ENCODE measurements at places on chromosomes 6 and 20. TPM values are rescaled to one million over a fixed set of nuclear protein-coding genes. Genes with fewer than 3 reads are reported as not detected.

- DNase-seq = no peak
These were observed 2.8 kb upstream of the GINM1 start for GRCh38 chr6:149563203-149563927.

The ZSCAN31 gene
- 1.8 TPM for total RNA-seq

The METTL24 gene
- not detected for total RNA-seq

GRCh38 chr6:140434761-140435160, 1060.3 kb upstream of the CITED2 start:
- no peak for DNase-seq

DNA sequence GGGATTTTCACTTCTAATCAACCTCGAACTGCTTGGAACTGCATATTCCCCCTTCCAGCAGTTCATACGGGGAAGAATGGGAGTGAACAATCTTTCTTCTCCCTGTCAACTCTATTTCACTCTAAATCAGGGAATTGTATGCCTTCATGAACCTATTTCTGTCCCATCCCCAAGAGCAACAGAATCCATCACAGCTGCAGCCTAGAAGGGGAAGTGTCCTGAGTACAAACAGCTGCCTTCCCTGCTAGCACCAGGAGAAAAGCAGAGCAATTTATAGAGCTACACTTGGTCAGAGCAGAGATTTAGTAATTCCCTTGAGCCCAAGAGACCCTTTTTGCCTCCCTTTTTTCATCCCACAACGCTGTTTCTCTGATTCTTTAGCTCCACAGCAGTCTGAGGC, 208.4 kb downstream of the ADGRG6 start:
- no peak for DNase-seq

The GLP1R gene
- 0.70 TPM for total RNA-seq

DNA sequence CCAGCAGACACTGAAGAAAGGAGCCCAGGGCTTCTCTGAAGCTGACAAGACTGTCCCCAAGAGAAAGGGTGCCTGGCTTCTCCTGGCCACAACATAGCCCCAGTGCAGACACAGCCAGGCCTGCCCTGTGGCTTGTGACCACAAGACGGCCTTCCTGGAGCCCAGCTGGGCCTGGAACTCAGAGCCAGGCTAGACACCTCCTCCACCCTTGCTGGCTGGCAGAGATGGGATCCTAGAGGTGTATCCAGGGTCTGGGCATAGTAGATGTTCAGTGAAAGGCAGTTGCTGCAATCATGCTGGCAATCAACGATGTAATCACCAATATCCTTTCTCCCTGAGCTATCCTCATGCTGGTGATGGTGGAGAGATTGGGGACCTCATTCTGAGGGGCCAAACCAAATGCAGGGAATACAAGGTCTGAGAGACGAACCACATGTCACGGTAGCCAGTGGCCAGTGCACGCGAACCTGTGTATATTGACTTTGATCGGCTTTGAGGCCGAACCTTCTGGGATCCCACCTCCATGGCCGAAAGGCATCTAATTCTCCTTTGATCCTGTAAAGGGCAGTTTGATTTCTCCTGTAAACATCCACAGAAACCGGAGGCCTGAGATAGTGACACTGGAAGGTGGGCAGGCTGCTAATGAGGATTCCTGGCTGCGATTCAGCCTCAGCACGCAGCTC, 115.2 kb downstream of the PSMB1 start:
- no peak for DNase-seq

The SEL1L2 gene
- not detected for total RNA-seq

DNA sequence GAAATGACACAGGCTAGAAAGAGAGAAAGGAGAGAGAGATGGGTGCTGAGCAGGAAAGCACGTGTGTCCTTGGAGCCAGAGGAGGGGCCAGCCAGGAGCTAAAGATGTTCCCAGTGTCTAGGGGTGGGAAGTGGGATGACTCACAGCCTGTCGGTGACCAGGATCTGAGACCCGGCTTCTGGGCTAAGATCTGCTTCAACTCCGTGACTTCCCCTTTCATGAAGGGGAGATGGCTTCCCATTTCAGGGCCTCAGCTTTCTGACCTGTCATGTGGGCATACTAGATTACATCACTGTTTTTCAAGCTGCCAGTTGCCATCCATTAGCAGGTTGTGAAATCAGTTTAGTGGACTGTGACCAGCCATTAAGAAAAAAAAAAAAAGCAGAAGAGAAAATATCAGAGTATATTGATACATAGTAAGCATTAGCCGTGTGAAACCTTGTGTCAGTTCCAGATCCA, 5.4 kb downstream of the TGM3 start:
- DNase-seq = no peak

The OR2B6 gene
- not detected for total RNA-seq

The HSPA12B gene
- not detected for total RNA-seq

DNA sequence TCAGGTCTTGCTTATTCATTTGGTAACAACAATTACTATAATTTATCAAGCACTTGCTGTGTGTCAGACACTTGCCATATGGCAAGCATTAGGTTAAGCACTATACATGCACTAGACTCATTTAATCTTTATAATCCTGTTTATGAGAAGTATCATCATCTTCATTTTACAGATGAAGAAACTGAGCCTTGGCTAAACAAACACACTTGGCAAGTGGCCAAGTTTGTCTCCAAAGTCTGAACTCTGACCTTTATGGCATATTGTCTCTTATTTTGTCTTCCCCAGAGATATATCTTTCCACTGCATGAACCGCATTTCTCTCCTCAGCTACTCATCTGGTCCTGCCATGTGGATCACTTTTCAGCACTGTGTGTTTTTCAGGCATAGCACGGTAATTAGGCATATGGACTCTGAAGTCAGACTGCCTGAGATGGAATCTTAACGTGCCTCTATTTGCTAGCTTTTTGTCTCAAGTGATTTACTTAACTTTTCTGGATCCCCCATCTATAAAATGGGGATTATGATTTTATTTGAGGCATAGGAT, 4.7 kb downstream of the ADGRF5 start:
- no peak for DNase-seq

The OR12D3 gene
- not detected for total RNA-seq

DNA sequence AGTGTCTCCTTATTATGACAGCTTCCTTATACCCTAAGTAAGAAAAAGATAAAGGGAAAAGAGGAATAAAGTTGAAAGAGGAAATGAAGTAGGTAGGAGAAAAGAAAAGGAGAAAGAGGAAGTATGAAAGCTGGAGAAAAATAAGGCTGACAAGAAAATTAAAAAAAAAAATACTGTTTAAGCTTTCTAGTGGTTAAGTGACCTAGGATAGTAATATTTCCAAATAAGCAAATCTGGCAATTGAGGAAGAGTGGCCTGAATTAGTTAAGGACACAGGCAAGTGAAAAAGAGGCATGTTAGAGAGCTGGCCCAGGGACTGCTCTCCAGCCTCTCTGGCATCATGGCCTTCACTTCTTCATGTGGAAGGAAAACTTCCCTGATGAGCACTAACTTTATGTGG, 76.5 kb upstream of the ADGRF1 start:
- no peak for DNase-seq

GRCh38 chr6:98843271-98844243, 9.2 kb downstream of the POU3F2 start:
- DNase-seq = peak; percentile 10

DNA sequence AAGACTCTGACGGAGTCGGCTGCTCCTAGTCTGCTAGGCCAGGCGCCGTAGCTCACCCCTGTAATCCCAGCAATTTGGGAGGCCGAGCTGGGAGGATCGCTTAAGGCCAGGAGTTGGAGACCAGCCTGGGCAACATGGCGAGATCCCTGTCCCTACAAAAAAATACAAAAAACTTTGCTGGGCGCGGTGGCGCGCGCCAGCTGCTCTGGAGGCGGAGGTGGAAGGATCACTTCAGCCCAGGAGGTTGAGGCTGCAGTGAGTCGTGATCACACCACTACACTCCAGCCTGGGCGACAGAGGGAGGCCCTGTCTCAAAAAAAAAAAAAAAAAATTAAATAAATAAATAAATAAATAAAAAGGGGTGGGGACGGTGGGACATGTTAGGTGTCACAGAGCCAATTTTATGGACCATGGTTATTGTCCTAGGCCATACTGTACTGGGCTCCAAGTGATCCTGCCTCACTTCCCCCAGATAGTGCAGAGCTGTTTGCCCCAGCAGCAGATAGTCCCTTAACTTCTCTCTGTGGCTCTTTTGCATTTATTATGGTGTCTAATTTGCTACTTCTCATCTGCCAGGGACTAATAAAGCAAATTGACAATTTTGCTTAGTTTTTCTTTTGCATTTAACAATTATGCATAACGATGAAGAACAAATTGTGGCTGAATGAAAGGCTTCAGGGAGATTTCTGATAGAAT, 5.2 kb downstream of the PI16 start:
- no peak for DNase-seq

GRCh38 chr6:27693766-27694546, 218.2 kb downstream of the OR2B2 start:
- peak; percentile 55 for DNase-seq

GRCh38 chr6:144232176-144232831, 52.8 kb upstream of the UTRN start:
- no peak for DNase-seq

The IP6K3 gene
- total RNA-seq = not detected

DNA sequence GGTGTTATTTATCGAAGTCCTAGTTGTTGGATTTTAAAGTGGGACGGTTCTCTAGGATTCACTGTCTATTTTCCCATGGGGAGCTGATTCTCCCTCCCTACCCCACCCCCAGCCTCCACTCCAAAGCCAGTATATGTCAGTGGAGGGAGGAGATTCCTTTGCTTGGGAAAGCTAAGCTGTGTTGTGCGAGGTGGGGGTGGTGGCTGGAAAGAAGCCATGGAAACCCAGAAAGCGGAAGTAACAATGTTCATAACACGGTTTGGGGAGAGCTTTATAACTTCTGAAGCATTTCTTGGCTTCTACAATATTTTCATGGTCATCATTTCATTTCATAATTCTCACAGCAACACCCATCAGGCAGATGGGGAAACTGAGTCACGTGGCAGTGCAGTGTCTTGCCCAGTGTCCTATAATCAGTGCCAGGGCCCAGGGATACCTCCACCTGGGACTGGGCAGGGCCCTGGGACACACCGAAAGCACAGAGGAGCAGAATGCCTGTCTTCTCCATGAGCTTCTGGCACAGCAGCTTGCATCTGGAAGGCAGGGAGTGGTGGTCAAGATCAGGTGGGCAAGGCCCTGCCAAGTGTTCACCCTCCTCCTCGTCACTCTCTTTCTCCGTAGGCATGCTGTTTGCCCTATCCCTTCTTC, 4.5 kb downstream of the SUN5 start:
- no peak for DNase-seq

DNA sequence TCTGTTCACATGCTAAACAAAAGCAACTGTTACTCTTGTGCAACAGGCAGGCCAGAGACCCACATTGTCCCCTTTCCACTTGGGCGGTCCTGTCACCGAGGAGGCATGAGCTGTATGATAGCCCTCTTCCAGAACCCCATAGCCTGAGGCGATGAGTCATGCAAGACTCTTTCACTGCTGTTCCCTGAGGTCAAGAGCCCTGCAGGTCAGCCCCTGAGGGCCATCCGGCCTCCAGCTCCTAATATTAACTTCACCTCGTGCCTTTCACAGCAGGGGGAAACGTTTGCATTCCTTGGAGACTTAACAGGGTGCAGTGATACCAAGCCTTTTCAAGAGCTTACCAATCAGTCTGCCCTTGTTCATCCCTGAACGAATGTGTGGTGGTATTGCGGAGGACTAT, 253.3 kb upstream of the ECI2 start:
- DNase-seq = no peak

The SLC12A5 gene
- 0.49 TPM for total RNA-seq

- peak; percentile 42 for DNase-seq
These were observed 29.1 kb downstream of the ASXL1 start for GRCh38 chr20:32387252-32387651.
